ENCODE measurements at places on chromosomes 3 and 15.

DNA sequence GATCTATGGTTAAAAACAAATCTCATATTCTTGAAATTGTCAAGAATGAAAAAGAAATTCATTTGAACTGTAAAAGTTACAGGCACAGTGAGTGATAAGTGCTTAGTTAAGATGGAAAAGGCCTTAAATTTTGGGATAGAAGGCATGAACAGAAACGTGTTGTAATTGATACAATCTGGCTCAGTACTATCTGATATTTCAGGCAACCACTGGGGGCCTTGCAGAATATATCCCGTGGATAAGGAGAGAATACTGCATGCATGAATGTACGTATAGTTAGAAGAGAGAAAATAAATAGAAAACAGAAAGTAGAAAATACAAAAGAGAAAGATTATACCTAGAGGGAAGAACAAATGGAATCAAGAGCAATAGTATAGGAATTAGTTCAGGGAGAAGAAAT lies 741.4 kb upstream of the CCDC54 start:
- no peak for DNase-seq

DNA sequence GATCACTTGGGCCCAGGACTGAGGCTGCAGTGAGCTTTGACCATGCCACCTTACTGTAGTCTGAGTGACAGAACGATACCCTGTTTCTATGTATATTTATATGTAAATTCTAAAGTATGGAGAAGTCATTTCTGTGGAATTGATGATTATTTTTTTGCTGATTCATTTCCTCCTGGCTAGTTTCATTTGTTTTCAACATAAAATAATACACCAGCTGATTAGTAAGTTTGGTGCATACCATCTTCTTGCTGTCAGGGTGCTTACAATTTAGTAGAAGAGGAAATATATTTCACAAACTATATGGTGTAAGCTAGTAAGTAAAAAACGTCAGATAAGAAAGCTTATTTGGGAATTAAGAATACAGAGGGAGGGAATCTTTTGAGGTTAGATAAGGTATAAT lies 36.0 kb downstream of the SLC25A26 start:
- DNase-seq: peak; percentile 28

DNA sequence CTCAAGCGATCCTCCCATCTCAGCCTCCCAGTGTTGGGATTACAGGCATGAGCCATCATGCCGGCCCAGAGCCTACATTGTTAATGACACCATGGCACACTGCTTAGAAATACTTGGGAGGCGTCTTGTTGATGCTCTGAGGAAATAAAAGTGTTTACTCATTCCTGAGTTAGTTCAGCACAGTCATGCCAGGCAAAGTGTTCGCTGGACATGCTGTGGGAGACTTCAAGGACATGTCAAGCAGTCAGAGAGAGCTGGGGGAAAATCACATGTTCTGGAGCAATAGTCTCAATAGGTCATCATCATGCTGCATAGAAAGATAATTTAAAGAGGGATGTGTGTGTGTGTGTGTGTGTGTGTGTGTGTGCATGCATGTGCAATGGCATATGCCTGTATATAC lies 37.5 kb downstream of the TTC23 start:
- peak; percentile 11 for DNase-seq

- peak; percentile 96 for DNase-seq
These were observed 20.1 kb downstream of the GXYLT2 start for GRCh38 chr3:72907731-72908620.

- no peak for DNase-seq
These were observed 183.4 kb downstream of the KLHL25 start for GRCh38 chr15:85611361-85611760.

DNA sequence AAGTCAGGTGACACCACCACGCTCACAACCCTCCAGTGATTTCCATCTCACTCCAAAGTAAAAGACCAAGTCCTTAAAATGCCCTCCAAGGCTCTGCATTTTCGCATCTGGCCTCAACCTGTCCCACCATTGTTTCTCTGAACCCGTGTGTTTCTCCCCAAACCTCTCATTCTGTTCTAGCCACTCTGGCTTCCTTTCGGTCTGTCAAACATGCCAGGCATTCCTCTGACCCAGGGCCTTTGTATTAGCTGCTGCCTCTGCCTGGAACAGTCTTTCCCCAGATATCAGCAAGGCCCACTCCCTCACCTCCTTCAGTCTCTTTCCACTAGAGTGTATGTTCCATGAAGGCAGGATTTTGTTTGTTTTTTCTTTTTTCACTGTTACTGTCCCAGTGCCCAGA lies 16.0 kb downstream of the MAP2K5 start:
- DNase-seq: no peak

- no peak for DNase-seq
These were observed 125.1 kb upstream of the SLC25A36 start for GRCh38 chr3:140816372-140817195.

DNA sequence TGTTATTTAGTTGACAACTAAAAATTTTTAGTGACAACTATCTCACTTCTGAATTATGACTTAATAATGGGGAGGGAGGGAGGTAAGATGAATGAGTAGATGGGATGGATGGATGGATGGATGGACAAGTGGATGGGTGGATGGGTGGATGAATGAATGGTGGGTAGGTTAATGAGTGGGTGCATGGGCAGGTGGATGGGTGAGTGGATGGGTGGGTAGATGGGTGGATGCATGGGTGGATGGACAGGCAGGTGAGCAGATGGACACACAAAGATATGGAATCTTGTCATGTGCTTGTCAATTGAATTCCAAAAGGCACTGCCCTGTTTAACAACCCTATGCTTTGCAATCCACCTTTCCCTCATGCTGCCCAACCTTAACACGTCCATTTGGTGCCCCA lies 41.5 kb downstream of the KLHL25 start:
- no peak for DNase-seq

DNA sequence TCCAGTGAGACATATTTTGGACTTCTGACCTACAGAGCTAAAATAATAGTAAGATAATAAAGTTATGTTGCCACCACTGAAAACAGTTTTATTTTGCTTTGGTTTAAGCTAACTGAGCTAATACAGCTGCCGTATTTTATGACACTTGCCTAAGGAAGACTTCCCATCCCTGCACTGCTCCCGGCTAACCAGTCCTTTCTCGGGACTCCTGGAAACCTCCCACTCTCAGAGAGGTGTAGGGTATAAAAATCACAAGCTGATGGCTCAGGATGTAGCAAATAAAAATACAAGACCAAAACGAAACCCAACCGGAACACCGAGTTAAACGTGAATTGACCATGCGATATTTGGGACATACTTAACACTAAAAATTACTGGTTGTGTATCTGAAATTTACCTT lies 448 bp upstream of the KBTBD12 start:
- no peak for DNase-seq

DNA sequence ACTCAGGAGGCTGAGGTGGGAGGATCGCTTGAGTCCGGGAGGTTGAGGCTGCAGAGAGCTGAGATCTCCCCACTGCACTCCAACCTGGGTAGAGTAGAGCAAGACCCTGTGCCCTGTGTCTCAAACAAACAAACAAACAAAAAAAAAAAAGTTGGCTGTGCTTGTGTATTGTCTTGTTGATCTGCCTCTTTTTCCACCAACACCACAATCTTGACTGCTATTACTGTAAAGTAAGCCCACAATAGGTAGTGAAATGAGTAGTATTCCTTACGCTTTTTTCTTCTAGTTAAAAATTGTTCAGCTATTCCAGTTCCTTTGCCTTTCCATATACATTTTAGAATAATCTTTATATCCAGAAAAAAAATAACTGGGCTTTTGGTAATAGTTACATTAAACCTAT lies 35.5 kb downstream of the PTH1R start:
- no peak for DNase-seq

DNA sequence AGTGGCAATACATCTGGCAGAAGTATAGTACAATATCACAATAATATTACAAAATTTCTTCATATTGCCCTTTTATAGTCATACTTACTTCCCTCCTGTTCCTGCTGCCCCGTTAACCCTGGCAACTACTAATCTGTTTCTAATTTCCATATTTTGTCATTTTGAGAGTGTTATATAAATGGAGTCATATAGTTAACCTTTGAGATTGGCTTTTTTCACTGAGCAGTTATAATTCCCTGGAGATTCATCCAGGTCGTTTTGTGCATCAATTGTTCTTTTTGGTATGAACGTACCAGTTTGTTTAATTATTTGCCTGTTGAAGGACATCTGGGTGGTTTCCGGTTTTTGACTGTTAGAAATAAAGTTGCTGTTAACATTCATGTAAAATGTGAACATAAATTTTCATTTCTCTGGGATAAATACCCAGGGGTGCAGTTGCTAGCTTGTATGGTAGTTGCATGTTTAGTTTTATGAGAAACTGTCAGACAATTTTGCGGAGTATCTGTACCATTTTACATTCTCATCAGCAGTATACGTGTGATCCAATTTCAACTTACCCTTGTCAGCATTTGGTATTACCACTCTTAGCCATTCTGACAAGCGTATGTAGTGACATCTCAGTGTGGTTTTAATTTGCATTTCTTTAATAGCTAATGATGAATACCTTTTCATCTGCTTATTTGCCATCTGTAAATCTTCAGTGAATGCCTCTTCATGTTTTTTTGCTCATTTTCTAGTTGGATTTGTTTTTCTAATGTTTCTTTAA lies 32.2 kb upstream of the IL20RB start:
- peak; percentile 40 for DNase-seq
